ENCODE measurements at places on chromosomes 13 and 19.

- DNase-seq: no peak
Observed at GRCh38 chr13:27024074-27024461, 147.5 kb downstream of the USP12 start.

GRCh38 chr19:30842926-30843325 is 470.7 kb downstream of the ZNF536 start:
- no peak for DNase-seq

- no peak for DNase-seq
Observed at GRCh38 chr13:49641801-49642291, 13.5 kb downstream of the ARL11 start.

DNA sequence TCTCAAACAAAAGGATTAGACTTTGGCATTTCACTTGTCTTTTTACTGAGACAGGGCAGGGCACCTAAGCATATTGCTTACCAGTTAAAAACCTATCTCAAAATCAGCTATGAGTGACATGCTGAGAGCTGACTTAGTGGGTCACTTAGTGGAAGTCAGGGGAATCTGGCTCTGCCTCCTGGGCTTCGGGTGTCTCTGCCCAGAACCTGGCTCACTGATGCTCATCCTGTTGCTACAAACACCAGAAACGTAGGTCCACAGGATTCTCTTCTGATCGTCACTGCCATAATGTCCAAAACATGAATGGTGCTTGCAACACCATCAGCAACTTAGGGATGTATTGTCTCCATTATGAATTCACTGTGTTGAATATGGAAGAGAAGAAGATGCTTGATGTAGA is 276.1 kb downstream of the ITGBL1 start:
- no peak for DNase-seq

DNA sequence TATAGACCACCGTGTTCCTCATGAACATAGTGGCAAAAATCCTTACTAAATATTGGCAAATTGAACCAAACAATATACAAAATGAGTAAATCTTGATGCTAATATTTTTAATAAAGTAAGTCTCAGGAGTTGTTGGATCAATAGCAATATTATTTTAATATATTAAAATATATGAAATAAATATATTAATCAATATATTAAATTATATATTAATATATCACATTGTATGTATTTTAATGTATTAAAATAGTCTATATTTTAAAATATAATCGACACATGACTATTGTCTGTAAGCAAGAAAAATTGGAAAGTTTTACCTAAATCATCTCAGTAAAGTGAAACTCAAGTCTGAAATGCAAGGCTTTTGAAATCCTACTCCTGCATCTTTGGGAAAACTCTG is 78.9 kb upstream of the GJB6 start:
- DNase-seq: no peak

- DNase-seq: no peak
Observed at GRCh38 chr19:14412324-14412995, 6.7 kb downstream of the DDX39A start.

GRCh38 chr19:45231891-45232290 is 13.3 kb downstream of the EXOC3L2 start:
- DNase-seq: no peak

DNA sequence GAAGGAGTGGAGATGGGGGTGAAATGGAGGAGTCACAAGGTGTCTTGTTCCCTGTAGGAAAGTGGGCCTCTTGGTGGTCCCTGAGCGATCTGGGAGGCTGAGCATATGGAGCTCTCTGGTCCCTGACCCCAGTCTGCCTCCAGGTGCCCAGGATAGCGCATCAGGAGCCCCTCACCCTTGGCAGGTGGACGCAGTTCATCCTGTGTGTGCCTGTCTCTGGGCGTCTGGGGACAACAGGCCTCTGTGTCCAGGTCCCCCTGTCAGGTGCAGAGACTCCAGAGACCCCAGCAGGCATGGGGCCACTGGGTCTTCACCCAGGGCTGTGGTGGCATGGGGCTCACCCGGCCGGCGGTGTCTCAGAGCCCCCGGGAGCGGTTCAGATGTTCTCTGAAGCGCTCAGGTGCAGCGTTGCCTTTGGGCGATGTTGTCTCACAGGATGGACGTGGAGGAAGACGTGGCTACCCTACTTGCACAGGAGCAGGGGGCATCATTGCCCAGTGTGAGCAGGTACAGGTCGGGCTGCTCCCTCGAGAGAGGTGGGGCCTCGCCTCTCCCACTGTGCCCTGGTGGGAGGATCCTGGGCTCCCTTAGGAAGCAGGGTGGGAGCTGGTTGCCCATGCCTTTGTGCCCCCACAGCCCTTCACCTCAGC is 58.1 kb upstream of the TPM4 start:
- DNase-seq: no peak

- no peak for DNase-seq
Observed at GRCh38 chr19:30314056-30314804, 58.0 kb upstream of the ZNF536 start.

GRCh38 chr19:35213663-35214632 is 14.6 kb downstream of the FAM187B start:
- DNase-seq: peak; percentile 74

DNA sequence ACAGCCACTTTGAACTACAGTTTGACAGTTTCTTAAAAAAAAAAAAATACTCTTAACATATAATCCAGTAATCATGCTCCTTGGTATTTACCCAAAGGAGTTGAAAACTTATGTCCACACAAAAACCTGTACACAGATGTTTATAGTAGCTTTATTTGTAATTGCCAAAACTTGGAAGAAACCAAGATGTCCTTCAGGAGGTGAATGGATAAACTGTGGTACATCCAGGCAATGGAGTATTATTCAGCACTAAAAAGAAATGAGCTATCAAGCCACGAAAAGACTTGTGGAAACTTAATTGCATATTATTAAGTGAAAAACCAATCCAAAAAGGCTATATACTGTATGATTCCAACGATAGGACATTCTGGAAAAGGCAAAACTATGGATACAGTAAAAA is 44.9 kb downstream of the RCBTB2 start:
- DNase-seq: no peak

DNA sequence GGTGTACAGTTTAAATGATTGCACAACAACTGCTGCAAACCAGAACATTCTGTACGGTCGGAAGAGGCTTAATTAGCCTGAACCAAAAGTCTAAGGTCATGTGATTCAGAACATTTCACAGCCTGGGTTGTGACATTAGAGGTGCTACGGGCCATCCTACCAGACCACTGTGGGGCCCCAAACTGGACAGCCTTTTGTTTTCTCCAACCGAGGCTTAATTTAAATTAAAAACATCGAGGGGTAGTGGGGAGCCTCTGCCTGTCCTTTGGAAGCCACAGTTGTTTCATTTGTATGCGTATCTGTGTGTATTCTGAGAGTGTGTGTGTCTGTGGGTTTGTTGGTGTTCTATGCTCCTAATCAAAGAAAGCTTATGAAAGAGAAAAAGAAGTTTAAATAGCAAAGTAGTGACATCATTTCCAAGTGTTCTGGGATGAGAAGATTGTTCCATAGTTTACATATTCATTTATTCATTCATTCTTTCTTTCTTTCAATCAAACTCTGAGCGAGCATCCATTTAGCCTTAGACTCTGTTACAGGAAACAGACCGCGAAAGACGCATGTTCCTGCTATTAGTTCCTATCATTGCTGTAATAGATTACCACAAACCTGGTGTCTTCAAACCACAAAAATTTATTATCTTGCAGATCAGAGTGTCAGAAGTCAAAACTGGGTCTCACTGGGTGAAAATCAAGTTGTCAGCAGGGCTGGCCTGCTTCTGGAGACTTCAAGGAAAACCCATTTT is 444.8 kb downstream of the FOXO1 start:
- DNase-seq: peak; percentile 16

GRCh38 chr19:4045597-4046361 is 20.9 kb downstream of the ZBTB7A start:
- DNase-seq: no peak

GRCh38 chr13:40043764-40044163 is 388.3 kb downstream of the COG6 start:
- no peak for DNase-seq

- DNase-seq: peak; percentile 53
Observed at GRCh38 chr19:3304871-3305423, 61.4 kb upstream of the NFIC start.

DNA sequence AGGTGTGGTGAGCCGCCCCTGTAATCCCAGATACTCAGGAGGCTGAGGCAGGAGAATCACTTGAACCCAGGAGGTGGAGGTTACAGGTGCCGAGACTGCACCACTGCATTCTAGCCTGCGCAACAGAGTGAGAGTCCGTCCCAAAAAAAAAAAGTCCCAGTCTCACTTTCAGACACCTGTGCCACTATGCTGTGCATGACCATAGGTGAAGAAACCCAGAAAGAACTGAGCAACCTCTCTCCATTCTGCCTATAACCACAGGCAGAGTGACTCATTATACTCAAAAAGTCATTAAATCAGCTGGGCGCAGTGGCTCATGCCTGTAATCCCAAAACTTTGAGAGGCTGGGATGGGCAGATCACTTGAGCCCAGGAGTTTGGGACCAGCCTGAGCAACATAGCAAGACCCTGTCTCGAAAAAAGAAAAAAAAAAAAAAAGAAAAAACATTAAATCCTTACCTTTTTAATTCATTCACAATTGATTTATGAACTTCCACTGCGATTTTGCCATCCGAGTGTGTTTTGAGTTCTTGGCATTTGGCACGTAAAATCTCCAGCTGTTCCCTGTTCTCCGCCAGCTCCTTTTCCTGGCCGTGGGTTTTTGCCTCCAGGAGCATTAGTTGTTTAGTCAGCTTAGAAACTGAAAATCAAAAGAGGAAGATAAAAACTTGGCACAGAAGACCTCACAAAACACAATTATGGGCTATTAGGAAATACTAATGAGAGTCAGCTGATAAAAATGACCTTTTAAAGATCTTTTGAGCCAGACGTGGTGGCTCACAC is 45.5 kb upstream of the SLC7A9 start:
- DNase-seq: no peak

DNA sequence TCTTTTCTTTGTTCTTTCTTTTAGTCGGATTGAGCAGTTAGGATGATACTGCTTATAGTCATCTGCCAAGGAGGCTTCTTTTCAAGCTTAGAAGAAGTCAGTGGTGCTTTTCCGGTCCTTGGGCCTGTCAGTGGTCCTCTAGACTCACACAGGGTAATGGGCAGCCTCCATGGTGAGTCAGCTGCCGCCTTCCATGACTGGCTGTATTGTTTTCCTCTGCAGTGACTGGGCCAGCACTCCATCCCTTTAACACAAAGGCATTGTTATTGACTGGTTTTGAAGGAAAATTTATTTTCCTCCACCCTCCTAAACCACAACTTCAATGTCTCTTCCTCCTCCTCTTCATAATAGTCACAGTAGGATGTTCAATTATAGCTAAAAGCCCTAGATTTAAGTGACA is 47.1 kb upstream of the CNMD start:
- DNase-seq: no peak

- no peak for DNase-seq
Observed at GRCh38 chr19:5717215-5717935, 2.6 kb downstream of the LONP1 start.

- DNase-seq: no peak
Observed at GRCh38 chr19:33706631-33707030, 84.9 kb downstream of the CHST8 start.

DNA sequence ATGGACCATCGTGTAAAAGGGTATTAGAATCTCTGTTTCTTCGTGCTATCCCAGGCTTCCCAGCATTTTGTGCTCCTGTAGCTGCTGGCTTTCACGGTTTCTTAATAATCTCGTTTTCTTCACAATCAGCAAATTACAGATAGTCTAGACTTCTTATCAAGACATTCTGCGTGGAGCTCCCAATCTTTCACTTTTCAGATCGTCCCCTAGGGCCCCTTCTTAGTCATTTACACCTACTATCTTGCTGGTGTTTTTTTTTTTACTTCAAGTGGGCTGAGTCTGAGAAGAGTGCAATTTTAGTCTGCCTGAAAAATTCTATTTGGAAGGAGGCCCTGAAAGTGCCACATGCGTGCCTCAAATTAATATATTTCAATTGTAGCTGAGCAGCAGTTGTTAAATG is 275.1 kb downstream of the SHISA2 start:
- DNase-seq: no peak

DNA sequence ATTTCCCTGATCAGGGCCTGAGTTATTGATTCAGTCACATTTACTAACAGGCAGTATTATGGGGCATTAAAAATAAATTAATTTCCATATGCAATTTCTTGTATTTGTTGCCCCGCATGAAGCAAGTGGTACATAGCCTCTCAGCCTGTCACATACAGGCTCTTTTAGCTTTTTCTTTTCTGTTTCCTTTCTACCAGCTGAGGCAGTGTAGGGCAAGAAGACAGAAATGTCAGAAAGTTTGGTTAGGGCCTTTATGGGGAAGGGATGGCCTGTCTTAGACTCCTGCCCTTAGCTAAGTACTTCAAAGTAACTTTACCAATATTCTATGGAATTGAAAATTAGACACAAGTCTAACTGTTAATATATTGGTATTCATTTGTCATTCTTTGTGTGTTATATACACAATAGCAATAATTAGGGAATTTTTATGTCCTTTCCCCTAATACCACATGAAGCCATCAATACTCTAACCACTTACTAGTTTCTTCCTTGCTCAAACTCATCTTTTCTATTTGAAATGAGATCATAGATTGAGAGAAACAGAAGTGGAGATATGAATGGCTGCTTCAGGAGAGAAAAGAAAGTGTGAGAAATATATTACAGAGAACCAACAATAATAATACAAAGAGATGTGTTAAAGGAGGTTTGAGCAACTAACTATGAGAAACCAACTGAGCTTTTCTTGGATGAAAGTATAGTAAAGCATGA is 669.6 kb downstream of the PCDH17 start:
- DNase-seq: no peak

GRCh38 chr19:17431417-17431816 is 11.6 kb downstream of the MVB12A start:
- DNase-seq: no peak

DNA sequence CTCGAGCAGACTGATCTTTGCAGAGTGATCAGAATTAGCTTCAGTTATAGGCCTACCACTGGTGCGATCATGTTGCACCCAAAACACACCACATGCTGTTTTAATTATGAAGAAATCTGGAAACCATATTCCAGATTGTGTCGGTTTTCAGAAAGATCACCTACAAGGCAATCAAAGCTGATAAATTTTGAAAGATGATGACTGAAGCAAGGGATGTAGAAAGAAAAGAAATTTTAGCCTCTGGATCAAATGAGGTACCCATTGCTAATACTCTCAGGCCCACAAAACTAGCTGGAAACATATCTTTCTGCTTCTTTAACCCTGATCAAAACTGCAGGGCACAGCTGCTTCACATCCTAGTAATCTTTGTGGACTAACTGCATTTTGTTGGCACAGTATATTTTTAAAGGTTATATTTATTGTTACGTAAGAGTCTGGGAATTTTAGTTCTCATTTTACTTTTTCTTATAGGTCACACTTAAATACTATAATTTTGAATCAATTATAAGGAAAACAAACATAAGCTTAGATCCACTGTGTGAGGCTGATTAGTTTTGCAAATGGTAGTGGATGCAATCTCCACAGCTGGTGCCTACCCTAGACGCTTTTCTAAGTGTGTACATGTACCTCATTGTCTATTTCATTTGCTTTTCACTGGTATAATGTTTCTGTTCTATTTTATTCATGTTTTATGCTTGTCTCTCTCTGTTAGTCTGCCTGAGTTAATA is 150.9 kb downstream of the RGCC start:
- no peak for DNase-seq

- DNase-seq: no peak
Observed at GRCh38 chr13:94175076-94175475, 304.4 kb downstream of the DCT start.

- no peak for DNase-seq
Observed at GRCh38 chr19:35360880-35361420, 2.7 kb downstream of the FFAR3 start.
